ENCODE measurements at places on chromosomes 12 and 14. TPM values are rescaled to one million over a fixed set of nuclear protein-coding genes. Genes with fewer than 3 reads are reported as not detected.

Gene VDR
- polyA plus RNA-seq, result 10.8 TPM

Gene SLC10A1
- not detected for polyA plus RNA-seq

Gene ARHGDIB
- 31.8 TPM for polyA plus RNA-seq

Gene GNG2
- 13.5 TPM for polyA plus RNA-seq

Gene LHX5
- not detected for polyA plus RNA-seq

Gene GRIP1
- polyA plus RNA-seq, result 0.17 TPM

Gene PTCSC3
- not detected for polyA plus RNA-seq

Gene MMP17
- polyA plus RNA-seq, result 15.9 TPM

Gene PWP1
- 97.7 TPM for polyA plus RNA-seq

Gene KRT82
- not detected for polyA plus RNA-seq

Gene GPR84
- polyA plus RNA-seq, result not detected

Gene EGLN3
- polyA plus RNA-seq, result 0.03 TPM

Gene NPC2
- polyA plus RNA-seq, result 272 TPM

Gene HELB
- polyA plus RNA-seq, result 0.72 TPM

Gene GCH1
- polyA plus RNA-seq, result 0.74 TPM

Gene CCDC196
- not detected for polyA plus RNA-seq

Gene ASPG
- not detected for polyA plus RNA-seq

Gene CAPRIN2
- 18.9 TPM for polyA plus RNA-seq

Gene CCDC184
- polyA plus RNA-seq, result 0.22 TPM

Gene RERGL
- polyA plus RNA-seq, result 0.10 TPM

Gene ASCL1
- polyA plus RNA-seq, result not detected

Gene MYL6
- polyA plus RNA-seq, result 6,979 TPM

Gene PIWIL1
- polyA plus RNA-seq, result not detected

Gene KRT86
- not detected for polyA plus RNA-seq

Gene IFNG-AS1
- polyA plus RNA-seq, result not detected

Gene CLEC4C
- polyA plus RNA-seq, result not detected

Data from IMR-90 (cell line).